NCI-H1436 treated with DMSO at 0.1 percent for 48 hours (cell line): ENCODE measurements at places on chromosomes 11 and 22.

DNA sequence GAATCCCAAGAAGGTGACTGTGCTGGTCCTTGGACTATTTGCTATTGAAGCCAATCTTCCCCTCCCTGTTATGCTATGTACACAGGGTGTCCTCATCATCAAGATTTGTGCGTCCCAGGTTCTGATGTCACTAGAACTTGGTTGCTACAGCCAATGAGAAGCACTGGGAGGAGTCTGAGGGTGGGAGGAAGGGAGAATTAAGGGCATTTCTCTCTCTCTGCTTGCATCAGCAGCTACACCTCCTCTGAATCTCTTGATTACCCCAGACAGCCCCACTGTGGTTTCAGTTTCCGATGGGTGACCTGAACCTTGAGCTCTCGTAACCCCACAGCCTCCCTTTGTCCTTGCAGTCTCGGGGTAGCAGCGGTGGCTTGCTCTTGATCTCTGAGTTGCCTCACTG is 212.4 kb upstream of the SESN3 start:
- no peak for DNase-seq

GRCh38 chr11:8531312-8531711 is 62.7 kb downstream of the STK33 start:
- no peak for DNase-seq

DNA sequence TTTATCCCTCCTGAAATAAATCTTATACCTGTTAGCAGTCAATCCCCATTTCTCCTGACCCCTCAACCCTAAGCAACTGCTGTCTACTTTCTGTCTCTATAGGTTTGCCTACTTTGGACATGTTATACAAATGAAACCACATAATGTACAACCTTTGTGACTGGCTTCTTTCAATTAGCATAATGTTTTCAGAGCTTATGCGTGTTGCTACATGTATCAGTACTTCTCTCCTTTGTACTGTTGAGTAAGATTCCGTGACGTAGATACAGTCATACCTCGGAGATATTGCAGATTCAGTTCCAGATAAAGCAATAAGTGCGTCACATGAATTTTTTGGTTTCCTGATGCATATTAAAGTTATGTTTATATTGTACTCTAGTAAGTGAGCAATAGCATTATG is 127.3 kb downstream of the MORC2 start:
- no peak for DNase-seq

DNA sequence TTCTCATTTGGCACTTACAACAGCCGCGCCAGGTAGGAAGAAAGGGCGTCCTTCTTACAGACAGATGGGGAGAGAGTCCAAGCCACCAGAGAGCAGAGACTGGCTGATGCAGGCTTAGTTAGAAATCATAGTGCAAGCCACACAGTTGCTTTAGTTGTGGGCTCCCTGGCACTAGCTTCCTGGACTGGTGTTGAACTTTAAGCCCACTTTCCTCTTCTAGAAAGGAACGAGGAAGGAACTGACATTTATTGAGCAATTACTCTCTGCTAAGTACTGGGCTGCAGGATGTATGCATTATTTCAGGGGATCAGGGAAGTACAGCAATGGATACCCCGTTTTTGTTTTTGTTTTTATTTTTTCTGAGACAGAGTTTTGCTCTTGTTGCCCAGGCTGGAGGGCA is 3.0 kb downstream of the BACE1 start:
- no peak for DNase-seq

- no peak for DNase-seq
These were observed 16.2 kb upstream of the NNMT start for GRCh38 chr11:114279792-114280546.

- DNase-seq: peak; percentile 65
These were observed at the start of gene FTH1 for GRCh38 chr11:61967116-61967923. Gene FTH1 (minus strand): TSS chr11:61967634. CDS start chr11:61967425, 209 bp downstream.

GRCh38 chr11:3831378-3832239 is 9.2 kb downstream of the RHOG start:
- no peak for DNase-seq

- DNase-seq: no peak
These were observed 9.8 kb downstream of the KRTAP5-6 start for GRCh38 chr11:1706634-1707400.

DNA sequence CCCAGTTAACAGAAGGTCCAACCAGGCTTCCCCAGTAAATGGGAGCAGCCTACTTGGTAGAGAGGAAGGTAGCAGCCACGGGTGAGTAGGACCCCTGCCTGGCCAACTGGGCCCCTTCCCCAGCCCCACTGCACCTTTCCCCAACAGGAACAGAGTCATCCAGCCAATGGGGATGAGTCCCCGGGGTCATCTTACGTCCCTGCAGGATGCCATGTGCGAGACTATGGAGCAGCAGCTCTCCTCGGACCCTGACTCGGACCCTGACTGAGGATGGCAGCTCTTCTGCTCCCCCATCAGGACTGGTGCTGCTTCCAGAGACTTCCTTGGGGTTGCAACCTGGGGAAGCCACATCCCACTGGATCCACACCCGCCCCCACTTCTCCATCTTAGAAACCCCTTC is 6.6 kb downstream of the RIC8A start:
- no peak for DNase-seq

DNA sequence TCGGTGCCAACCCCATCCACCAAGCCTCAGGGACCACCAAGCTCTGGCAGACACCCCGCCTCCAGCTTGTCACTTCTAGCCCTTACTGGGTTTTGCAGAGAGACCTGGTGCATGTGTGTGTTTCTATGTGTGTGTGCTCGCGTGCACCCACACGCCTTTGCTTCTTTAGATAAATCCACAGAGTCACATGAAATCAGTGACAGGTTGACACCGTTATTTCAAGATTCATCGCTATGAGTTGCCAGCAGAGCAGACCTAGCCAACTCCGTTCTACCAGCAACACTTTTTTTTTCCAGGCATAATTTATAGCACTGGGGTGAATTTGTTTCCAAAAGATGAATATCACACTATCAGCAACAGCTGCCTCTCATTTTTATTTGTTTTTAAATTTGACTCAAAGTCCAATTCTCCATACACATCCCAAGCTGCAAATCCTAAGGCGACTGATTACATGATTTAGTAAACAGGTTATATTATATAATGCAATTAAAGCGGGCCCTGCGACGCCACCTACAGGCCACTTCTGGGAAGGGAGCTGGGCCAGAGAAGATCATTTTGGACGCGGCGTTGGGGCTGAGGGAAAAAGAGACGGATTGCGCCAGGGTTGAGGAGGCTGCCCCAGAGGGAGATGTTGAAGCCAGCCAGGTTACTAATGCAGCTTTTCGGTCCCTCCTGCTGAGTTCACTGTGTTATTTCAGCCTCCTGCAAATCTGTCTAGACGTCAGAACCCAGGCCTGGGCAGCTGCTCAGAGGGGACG is 150.5 kb downstream of the FEZ1 start:
- no peak for DNase-seq

DNA sequence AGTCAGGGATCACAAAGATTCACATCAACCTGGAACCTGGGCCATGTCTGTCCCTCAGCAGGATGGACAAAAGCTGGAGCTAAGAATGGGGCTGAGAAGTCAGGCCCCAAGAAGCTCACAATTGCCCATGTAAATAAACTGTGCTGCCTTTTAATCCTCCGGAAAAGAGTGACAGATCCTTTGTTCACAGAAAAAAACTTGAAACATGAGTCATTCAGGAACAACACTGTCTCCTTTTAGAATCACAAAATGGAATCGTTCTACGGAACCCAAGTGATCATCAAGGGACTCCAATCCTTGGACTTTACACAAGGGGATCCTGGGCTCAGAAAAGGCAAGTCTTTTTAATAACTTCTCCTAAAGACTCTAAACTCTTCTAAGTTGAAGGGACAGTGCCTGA is 36.1 kb downstream of the RELT start:
- no peak for DNase-seq

GRCh38 chr11:45754741-45755140 is 50.2 kb upstream of the SLC35C1 start:
- no peak for DNase-seq

DNA sequence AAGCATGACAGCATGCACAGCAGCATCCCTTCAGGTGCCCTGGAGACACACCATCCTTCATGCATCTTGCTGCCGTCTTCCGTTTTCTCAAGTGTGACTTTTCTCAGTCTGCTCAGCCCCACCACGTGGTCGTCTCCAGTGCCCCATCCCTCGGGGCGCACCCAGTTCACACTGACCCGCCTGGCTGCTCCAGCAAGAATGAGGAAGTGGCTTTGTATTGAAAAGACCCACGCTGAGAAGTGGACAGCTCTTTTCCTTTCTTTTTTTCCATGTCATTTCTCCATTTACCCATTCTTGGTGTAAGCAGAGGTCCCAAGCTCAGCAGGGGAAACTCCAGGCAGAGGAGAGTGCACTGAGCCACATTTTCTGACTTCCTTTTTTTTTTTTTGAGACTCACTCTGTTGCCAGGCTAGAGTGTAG is 14.5 kb downstream of the SERPINH1 start:
- DNase-seq: no peak

GRCh38 chr11:63532799-63533475 is 3.7 kb upstream of the PLAAT4 start:
- DNase-seq: no peak

GRCh38 chr11:36139767-36140166 is 149.5 kb downstream of the COMMD9 start:
- DNase-seq: no peak

DNA sequence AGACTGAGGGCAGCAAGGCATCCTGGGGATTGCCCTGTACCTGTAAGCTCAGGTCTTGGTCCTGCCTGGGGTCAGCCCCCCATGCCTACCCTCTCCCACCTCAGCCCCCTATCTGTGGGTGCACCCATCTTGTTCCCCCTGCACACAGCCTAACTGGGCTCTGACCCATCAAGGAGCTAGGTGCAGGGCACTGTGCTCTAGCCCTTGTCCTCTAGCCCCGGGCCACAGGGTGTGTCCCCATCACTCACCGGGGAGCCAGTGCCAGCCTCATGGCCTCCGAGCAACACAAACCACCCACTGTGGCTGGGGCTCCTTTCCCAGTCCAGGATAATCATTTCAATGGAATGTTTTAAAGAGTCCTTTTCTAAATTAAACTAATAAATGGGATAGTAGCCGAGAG is 293.9 kb upstream of the PLET1 start:
- no peak for DNase-seq

DNA sequence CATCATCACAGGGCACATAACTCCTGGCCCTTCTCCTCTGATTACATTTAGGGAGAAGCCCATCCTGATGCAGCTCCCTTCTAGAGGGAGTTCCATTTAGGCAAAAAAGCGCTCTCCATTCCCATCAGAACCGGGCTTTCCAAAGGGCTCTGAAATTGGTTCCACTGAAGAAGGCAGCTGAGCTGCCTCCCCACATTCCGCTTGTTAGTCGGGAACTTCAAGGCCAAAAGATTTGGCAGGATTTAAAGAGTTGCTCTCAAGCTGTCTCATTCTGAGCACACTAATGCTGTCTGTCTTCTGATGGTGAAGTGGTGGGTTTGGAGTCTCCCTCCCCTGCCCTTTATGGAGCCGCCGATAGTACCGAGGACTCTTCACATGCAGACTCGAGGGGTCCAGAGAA is 26.6 kb upstream of the CABP7 start:
- DNase-seq: no peak

- DNase-seq: no peak
These were observed 47.9 kb upstream of the SNX19 start for GRCh38 chr11:130964058-130964792.

GRCh38 chr11:32911413-32911812 is 18.8 kb downstream of the QSER1 start:
- no peak for DNase-seq

DNA sequence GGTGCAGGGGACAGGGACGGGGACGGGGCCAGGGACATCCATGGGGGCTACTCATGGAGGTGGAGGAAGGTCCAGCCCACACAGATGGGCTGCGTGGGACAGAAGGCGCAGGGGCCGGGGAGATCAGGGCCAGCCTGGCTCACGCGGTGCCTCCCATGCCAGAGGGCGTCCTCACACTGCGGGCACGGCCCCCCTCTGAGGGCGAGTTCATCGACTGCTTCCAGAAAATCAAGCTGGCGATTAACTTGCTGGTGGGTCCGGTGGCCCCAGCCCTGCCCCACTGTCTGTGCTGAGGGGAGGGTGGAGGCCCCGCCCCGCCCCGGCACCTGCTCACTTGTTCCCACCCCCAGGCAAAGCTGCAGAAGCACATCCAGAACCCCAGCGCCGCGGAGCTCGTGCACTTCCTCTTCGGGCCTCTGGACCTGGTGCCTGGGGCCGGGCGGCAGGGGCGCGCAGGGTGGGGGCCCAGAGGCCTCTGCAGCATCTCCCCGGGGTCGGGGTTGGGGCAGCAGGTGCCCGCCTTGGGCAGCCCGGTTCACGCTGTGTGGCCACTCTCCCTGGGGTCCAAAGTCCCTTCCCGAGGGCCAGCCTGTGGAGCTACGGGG is 15.8 kb downstream of the EPS8L2 start:
- DNase-seq: no peak

- DNase-seq: no peak
These were observed 128.3 kb downstream of the ARL14EP start for GRCh38 chr11:30451167-30451566.

- no peak for DNase-seq
These were observed 3.8 kb downstream of the SERPING1 start for GRCh38 chr11:57601297-57601696.
